ENCODE measurements at places on chromosomes 1 and 21.

GRCh38 chr1:218613105-218613504, 268.0 kb downstream of the TGFB2 start:
- no peak for DNase-seq

GRCh38 chr1:165424454-165425216, 20.3 kb downstream of the RXRG start:
- no peak for DNase-seq

- DNase-seq = no peak
These were observed 10.7 kb upstream of the OTUD7B start for GRCh38 chr1:150021191-150021694.

DNA sequence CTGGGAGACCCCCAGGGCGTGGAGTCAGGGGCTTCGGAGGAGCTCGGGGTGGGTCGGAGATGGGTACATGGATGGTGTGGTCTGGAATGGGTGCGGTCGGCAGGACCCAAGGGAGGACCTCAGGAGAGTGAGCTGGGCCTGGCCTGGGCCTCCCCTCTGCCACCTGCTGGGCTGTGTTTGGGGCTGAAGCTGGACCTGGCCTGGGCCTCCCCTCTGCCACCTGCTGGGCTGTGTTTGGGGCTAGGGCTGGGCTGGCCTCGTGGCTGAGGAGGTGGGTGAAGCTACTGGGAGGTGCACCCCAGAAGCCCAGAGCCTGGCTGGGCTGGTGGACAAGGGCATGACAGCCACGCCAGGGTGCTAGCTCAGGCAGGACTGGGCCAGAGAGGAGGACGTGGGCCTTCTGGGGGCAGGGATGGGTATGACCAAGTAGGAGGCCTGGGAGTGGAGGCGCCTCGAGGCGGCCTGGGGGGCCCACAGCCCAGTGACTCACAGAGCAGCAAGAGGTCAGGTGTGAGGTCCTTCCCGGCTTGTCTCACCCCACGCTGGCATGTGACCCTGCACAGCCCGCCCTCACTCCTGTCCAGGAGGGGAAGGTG, 14.5 kb downstream of the SAMD11 start:
- DNase-seq = no peak

DNA sequence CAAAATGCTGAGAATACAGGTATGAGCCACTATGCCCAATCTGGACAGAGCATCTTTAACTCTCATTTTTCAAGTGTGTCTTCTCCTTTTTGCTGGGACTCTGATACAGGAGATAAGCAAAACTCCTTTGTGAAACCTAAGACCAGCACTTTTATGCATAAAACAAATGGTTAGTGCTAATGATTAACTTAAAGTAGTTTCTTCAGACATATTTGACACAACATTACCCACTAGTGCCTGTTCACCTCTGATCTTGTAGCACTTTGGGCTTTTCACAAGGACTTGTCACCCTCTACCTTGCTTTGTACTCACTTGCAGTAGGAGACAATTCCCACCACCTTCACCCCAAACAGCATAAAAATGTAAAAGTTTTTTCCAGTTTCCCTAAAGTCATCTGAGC, 216.3 kb downstream of the RGS7 start:
- no peak for DNase-seq

DNA sequence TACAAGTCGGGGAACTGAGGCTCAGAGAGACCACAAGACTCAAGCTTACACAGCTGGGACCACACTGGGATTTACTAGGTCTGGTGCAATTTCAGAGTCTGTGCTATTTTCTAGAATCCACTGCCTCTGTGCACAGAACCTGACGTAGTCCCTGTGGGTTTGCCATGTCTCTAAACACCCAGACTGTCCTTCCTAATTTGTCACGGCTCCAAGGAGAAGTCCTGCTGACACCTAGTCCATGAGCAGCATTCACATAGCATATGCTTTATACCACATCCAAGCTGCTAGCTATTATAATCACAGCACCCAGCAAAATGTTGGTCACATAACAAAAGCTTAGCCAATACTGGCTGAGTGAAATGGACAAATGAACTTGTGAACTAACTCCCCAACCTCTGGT, 79.0 kb upstream of the HMGB4 start:
- DNase-seq = no peak

- DNase-seq = no peak
These were observed 110.2 kb downstream of the FMN2 start for GRCh38 chr1:240201931-240202330.

DNA sequence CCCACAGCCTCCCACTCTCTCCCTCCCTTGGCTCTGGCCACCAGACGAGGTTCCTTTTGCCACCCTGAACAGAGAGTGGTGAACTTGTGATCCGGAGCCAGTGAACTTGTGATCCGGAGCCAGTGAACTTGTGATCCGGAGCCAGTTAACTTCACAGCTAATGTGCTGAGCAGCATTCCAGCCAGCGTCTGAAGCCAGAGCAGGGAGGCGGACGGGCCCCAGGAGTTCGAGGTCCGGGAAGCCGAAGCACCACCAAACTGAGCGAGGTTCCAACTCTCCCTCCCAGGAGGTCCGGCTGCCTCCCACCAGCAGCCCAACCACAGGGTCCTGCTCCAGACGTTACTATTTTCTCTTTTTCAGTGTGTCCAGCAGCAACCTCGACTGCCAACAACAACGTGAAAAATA, 85.8 kb downstream of the SYF2 start:
- DNase-seq = no peak

- DNase-seq = no peak
These were observed 150.2 kb downstream of the FOXD2 start for GRCh38 chr1:47587891-47588582.

DNA sequence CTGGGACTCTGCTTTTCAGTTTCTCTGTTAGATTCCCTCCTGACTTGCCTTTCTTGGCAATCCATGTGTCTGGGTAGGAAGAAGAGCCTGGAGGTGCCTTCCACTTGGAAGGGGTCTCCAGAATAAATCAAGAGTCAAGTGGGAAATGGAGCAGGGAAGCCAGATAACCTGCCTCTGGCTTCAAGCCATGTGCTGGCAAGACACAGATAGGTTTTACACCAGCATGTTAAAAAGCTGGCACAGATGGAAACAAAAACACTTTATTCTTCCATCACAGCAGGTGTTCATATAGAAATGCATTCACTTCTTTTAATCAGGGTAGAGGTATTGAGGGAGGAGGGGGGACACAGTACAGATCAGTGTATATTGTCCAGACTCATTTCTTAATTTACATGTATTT, 356.9 kb upstream of the RUNX1 start:
- no peak for DNase-seq

- no peak for DNase-seq
These were observed 7.7 kb downstream of the S100PBP start for GRCh38 chr1:32825181-32825580.

DNA sequence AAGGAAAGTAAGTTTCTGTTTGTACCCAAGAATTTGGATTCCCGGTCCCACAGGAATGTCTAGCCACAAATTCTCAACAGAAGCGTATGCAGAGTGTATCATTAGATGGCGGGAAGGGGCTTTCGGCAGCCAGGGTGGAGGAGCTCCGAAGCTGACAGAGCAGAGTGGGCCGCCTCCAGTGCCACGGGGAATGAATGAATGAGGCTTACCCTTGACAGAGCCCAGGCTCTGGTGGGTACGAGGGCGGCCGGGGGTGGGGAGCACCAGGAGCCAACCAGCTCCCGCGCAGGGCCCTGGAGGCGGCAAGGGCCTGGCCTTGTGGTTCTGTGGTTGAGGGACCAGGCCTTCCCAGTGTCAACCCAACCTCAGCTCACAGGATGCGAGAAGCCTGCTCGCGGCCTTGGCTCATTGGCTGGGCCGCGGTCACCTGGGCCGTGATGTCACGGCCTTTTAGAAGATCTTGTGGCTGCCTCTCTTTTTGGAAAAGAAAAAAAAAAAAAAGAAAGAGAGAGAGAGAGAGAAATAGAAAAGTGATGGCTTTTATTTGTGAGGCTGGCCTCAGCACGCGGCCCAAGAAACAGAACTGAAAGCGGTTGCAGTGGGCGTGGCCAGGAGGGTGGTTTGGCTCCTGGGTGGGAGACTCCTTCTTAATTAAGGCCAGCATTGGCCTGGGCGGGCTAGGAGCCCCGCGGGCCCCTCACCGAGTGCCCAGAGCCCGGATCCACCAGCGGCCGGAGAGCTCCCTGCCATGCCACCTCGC, 34.9 kb upstream of the RUNX3 start:
- DNase-seq = peak; percentile 20

DNA sequence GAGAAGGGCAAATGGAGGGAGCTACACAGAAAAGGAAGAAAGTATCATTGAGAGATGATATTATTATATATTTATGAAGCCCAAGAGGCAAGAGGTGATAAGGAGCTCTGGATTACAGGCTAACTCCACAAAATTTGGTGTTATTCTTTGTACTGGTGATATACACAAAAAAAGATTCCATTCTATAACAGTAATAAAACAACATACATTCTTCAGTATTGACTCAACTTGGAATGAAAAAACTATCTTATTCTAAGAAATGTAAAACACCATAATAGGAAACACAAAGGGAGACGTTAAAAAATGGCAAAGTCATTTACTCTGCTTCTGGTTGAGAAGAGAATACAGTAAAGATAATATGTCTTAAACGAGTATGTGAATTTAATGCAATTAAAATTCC, 99.4 kb downstream of the TEX35 start:
- no peak for DNase-seq

DNA sequence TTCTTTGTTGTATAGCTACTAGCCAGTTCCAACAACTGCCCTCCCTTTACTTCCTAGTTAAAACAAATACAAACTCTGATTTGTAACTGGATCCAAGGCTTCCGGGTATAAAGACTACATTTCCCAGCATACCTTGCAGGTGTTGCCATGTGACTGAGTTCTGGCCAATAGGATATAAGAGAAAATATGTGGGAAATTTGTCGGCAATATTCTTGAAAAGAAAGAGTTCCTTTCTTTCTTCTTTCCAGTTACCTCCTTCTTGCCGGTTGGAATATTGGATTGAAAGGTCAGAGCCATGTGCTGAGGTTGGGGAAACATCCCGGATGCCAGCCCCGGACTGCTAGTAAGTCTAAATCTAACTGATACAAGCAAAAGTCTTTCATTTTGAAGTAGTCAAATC, 23.0 kb upstream of the ZBTB40 start:
- DNase-seq = no peak

GRCh38 chr1:209674957-209675564, at the start of gene G0S2:
Gene G0S2, plus strand, starts transcription at chr1:209675412. Its CDS starts 273 bp downstream, at chr1:209675685.
- no peak for DNase-seq

GRCh38 chr1:219782311-219782710, 146.0 kb downstream of the SLC30A10 start:
- DNase-seq = no peak

- no peak for DNase-seq
These were observed 595 bp downstream of the AK2 start for GRCh38 chr1:33036051-33036525.

GRCh38 chr1:21891621-21892479, 45.3 kb downstream of the HSPG2 start:
- DNase-seq = no peak

- DNase-seq = no peak
These were observed 41.0 kb downstream of the MFSD2A start for GRCh38 chr1:39995973-39996393.

- DNase-seq = no peak
These were observed 5.6 kb upstream of the OR6K2 start for GRCh38 chr1:158706096-158706495.

- no peak for DNase-seq
These were observed 5.0 kb downstream of the JMJD4 start for GRCh38 chr1:227729881-227730629.

- peak; percentile 91 for DNase-seq
These were observed 72.5 kb upstream of the TNFSF18 start for GRCh38 chr1:173122958-173123852.

DNA sequence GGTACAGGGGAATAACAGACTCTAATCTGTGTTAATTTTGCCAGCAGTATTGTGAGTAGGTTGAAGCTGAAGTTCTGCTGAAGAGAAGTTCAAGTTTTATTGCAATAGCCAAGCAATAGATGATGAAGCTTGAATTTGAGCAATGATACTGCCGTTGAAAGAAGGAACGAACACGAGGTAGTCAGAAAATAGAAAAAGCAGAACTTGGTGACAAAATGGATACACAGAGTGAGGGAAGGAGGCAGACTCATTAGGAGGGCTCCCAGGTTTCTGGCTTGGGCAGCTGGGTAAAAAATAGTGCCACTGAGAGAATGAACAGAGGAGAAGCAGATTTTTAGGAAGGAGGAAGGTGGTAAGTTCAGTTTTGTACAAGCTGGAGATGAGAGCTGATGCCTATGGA, 22.3 kb upstream of the AGO1 start:
- DNase-seq = no peak

DNA sequence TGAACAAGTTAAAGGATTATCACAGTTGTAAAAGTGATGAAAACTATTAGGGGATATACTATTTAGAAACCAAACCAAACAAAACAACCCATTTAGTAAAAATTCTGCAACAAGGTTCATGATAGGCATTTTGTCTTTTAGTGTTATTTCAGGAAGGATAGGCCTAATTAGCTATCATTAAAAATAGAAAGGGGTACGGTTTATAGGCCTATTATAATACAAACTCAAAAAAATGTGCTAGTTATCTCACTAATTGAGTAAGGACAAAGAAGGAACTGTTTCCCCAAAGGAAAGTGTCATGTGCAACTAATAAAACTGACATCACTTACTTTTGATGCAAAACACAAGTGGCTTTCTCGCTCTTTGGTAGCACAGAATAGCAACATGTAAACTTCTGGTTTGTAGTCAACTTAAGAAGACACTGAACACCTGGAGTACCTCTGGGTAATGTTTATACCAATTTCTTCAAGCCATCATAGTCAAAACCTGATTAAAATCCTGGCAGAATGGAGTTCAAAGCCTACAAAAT, 28.5 kb downstream of the SLC16A1 start:
- no peak for DNase-seq

GRCh38 chr1:227943381-227944089, 4.2 kb downstream of the WNT9A start:
- DNase-seq = no peak

GRCh38 chr1:28507247-28507645, 1.4 kb downstream of the RCC1 start:
- no peak for DNase-seq

DNA sequence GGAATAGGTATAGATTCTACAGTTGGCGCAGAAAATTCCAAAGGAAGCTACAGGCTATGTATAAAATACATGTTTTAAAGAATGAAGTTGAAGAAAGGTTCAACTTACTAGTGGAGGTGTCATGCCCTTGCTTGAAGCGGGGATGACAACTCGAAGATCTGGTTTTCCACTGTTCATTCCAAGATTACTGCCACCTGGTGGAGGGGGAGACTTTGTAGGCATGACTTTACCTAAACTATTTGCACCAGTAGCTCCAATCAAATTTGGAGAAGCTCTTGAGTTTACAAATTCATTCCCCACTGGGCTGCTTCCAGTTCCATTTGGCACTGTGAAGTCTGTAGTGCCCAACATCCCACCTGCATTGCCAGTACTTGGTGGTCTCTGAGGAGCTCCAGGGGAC, 81.7 kb downstream of the AXDND1 start:
- no peak for DNase-seq

DNA sequence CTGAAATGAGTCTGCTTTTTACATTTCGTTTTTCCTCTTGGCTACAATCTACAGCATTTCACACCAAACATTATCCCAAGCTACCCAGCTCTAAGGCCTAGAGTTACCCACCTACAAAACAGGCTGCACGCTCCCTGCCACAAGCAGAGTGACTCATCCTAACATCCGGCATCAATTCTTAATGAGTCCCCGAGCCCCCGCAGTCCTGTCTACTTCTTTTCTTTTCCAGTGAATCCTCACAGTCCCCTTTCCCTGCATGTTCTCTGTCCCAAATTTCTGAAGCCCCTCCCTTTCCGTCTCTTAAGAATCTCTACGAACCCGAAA, 650 bp downstream of the PCNX2 start:
- DNase-seq = no peak
